ENCODE measurements at places on chromosomes 1 and 21.

GRCh38 chr1:155051777-155052398 is 772 bp downstream of the ADAM15 start:
- DNase-seq = peak; percentile 41

- DNase-seq = no peak
Measured at GRCh38 chr1:64327119-64327518, 123.7 kb downstream of the UBE2U start.

- no peak for DNase-seq
Measured at GRCh38 chr1:116254776-116255175, 118.3 kb upstream of the ATP1A1 start.

GRCh38 chr21:36692835-36693488 is 6.0 kb upstream of the SIM2 start:
- no peak for DNase-seq

DNA sequence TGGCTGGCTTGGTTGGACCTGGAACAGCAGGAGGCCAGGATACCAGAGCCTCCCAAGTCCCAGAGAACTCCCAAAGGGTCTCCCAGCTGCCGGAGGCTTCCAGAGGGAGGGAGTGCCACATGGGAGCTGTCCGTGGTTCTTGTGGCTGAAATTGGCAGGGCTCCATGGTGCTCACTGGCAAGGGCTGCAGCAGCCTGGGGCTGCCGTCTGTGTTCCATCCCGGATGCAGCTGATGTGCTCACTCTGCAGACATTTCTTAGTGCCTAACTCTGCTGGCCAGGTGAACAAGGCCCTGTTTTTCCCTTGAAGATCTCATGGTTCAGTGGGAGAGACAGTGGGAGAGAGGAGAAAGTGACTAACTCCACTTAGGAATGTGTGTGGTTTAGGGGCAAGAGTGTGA is 261.1 kb downstream of the CAMTA1 start:
- no peak for DNase-seq

- no peak for DNase-seq
Measured at GRCh38 chr1:30840904-30841598, 67.5 kb downstream of the SDC3 start.

DNA sequence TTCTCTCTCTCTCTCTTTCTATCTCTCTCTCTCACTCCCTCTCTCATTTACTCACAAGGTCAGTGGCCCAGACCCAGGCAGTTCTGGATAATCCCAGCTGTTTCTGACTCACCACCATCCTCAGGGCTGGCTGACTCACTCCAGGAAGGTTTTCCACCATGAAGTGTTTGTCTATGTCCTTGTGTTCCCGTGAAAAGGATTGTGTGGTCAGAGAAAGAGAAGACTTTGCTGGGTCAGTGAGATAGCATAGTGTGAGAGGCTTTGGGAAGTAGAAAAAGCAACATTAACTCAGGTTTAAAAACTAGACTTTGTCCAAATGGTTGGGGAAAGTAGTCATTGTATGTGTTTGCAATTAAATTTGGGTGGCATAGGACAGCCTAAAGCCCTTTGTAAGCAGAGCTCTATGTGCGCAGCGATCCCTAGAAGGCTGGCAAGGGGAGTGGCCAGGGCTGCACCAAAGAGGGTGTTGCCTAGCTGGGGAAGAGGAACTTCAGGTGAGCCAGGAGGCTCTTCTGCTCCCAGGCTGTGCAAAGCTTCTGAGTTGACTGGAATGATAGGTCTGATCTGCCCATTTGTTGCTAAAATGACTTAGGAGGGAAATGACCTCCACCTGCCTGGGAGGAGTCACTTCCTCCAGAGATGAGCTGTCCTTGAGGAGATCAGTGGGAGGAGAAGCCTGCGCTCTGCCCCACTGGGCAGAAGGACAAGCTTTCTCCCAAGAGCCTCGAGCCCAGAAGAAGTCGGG is 4.9 kb upstream of the CAPN2 start:
- no peak for DNase-seq

GRCh38 chr1:19044471-19044870 is 88.0 kb upstream of the IFFO2 start:
- no peak for DNase-seq

- no peak for DNase-seq
Measured at GRCh38 chr1:8139383-8139782, 113.3 kb upstream of the ERRFI1 start.

- peak; percentile 11 for DNase-seq
Measured at GRCh38 chr1:22976461-22977243, 4.0 kb upstream of the LACTBL1 start.

DNA sequence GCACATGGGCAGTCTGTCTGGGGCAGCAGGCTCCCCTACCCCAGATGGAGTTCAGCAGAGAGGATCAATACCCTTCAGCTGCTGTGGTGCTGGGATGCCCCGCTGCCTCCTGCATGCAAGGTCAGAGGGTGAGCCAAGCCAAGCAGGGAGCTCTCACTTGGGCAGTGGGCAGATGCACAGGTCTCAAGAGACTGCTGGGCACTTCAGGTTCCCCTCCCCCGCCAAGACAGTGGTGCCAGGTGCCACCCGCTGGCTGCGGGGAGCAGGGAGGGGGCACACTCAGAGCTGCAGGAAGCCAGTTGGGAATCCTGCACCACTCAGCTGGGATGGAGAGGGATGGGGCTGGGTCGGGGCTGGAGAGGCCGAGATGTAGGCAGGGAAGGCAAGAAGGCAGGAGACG is 15.8 kb upstream of the EVA1B start:
- DNase-seq = no peak

- DNase-seq = no peak
Measured at GRCh38 chr21:39178421-39178820, 4.8 kb downstream of the PSMG1 start.

DNA sequence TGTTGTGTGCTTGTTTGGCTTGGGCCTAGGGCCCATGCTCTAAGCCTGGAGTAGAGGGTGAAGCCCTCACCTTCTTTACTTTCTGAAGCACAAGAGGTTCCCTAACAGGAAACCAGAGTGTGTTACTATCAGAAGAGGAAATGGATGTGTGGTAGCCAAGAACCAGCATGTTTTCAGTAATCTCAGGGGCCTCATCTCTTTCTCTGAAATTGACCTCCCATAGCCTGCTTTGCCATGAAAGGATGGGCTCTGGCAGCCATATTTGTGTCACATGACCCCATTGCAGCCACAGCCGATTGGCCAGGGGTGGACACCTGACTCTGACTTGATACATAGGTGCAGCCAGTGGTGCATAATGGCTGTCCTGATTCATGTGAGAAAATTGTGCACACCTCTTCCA is 18.6 kb downstream of the A3GALT2 start:
- DNase-seq = no peak

GRCh38 chr1:70168283-70168682 is 37.1 kb downstream of the LRRC40 start:
- no peak for DNase-seq

DNA sequence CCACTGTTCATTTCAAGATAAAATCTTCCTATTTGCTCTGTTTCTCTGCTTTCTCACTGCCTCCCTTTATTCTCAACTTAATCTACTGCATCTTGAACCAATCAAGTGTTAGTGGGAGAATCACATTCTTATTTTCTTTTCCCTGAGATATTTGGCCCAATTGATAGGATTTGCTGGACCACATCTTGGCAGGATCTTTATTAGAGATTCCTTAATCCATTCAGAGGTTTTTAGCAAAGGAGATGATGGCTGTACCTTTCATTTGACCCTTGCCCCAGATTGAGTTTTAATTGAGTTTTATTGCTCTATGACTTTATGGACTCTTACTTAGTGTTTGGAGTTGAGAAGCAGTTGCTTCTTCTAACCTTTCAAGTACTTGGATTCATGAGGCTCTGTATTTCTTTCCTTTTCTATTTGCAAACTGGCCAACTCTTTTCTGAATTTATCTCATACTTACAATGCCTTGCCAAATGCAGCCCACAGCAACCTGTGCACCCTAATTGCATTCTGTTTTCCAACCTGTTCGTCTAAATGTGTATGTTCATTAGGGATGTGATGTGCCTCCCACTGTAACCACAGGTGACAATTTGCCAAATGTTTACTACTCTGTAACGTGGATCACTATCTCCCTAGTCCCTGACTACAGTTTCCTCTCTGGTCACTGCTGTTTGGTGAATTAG is 274.8 kb upstream of the KAZN start:
- no peak for DNase-seq

GRCh38 chr1:47459253-47459788 is 21.5 kb downstream of the FOXD2 start:
- no peak for DNase-seq

DNA sequence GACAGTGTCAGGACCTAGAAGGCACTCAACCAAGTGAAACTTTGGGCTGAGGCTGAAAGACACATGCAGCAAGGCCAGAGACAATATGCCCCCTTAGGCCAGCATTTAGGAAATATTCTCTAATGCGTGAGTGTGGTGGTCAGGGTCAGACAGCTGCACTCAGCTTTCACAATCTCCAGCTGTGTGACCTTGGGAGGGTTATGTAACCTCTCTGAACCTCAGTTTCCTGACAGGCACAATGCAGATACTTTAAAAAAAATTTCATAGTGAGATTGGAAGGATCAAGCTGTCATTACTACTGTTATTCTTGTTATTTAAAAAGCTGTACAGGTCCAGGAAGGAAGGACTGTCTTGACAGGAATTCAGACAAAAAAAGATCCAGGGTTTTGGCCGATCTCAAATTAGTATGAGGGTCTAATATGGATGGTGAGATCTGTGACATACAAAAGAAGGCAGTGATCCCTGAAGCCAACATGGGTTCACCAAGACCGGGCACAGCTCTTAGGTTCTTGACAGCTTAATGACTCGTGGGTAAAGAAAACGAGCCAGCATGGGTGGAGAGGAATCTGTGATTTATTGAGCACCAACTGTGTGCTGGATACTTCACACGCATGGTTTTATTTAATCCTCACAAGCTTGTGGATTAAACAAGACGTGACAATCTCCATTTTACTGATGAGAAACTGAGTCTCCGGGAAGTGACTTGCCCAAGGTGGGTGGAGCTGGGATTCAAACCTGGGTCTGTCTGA is 54.6 kb upstream of the POU3F1 start:
- DNase-seq = no peak

Data from naive thymus-derived CD4-positive, alpha-beta T cell (primary cell).